Activated CD8-positive, alpha-beta memory T cell treated with anti-CD3 and anti-CD28 coated beads for 36 hours (primary cell): ENCODE measurements at places on chromosomes 7 and 10. TPM values are rescaled to one million over a fixed set of nuclear protein-coding genes. Genes with fewer than 3 reads are reported as not detected.

The GNAT3 gene
- total RNA-seq = not detected

The PPP1R17 gene
- not detected for total RNA-seq

The KEL gene
- 0.10 TPM for total RNA-seq

The WDFY4 gene
- not detected for total RNA-seq
